ENCODE measurements at places on chromosomes 16 and 17.

DNA sequence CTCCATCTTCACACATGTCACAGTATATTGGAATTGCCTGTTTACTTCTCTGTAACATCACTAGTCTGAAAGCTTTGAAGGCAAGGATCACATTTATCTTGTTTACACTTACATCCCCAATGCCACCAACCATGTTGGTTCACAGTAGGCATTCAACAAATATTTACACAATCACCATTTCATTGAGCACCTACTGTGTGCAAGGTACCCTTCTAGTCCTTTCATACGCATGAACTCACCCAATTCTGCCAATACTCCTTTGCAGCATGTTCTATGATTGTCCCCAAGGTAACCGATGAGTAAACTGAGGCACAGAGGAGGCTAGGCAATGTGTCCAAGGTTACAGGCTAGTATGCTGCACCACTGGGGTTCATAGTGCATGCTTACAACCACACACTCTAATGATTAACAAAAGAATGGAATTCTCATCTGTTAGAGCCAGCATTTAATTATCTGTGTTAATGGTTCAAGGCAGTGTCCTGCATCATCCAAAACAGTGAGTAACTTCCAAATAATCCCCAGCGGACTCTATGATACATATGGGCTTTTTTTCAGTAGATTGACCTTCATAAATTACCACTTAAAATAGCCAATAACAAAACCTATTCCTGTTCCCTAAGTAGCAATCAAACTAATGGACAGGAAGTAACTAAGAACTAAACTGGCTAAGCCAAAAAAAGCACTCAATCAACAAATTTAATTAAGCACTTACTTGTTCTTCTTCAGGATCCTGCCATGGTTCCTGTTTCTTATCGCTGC, 364.5 kb upstream of the XYLT1 start:
- peak; percentile 15 for DNase-seq

GRCh38 chr16:71443714-71444113, 1.9 kb upstream of the TLE7 start:
- no peak for DNase-seq

GRCh38 chr16:83964684-83965443, 3.2 kb upstream of the NECAB2 start:
- DNase-seq = no peak

GRCh38 chr16:49455181-49455990, 81.8 kb downstream of the C16orf78 start:
- no peak for DNase-seq

- DNase-seq = no peak
Observed at GRCh38 chr17:73971127-73971526, 232.4 kb upstream of the RPL38 start.

- DNase-seq = peak; percentile 46
Observed at GRCh38 chr16:86576591-86577313, 1.6 kb upstream of the FOXL1 start.

DNA sequence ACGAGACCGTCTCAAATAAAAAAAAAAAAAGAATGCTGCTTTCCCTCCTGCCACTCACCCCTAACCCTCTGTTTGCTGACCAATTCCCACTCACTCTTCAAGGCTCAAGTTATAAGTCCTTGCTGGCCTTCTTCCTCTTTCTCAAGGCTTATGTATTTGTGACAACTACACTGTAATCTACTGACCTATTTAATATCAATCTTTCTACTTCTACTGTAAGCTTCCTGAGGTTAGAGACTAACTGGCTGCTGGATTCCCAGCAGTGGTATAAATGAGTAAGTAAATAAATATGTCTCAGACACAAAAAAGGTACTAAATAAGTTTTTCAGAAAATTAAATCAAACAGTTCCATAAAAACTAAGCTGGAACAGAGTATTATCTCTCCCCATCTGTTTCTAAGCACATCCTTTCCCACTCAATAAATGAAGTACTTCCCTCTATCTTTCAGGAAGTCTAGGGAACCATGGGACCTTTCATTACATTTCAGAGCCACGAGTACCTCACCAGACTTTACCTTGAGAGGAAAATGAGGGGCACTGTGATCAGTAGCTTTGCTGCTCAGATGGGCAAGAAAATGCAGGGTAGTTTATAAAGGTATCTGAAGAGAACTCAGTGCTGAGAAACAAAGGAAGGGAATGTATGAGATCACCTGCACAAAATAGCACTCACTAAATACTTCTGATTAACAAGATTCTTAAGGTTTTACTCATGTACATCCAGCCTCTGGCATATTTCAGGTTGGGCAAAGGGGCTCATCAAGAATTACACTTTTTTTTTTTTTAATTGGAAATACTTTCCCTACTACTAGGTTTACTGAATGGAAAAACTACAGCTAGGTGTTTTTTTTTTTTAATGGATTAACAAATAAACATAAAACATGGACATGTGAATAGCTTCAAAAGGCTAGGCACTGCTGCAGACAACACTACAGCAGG, 10.8 kb downstream of the SSH2 start:
- DNase-seq = peak; percentile 75

DNA sequence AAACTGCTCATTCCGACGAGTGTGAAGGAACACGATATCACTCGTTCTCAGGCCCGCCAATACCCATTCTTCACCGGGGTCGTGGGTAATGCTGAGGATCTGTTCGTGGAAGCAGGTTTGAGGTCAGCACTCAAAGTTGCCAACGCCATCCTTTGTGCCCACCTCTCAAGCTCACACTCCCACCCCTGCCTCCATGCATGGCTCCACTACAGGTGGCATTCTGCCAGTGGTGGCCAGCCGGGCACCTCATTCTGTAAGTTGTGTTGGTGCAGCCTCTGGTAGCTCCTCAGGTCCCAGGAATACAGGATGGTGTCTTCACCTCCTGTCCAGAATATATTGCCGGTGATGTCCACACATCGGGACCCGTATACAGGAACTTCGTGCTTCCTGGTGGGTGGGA, 10.7 kb downstream of the TLE7 start:
- no peak for DNase-seq

GRCh38 chr17:77167472-77168306, 26.9 kb downstream of the SEC14L1 start:
- DNase-seq = no peak

GRCh38 chr17:41010441-41010840, 1.5 kb upstream of the KRTAP3-1 start:
- DNase-seq = no peak

- peak; percentile 24 for DNase-seq
Observed at GRCh38 chr16:27676839-27677238, 126.9 kb downstream of the KATNIP start.

- peak; percentile 29 for DNase-seq
Observed at GRCh38 chr17:60602385-60602742, 2.4 kb downstream of the PPM1D start.

GRCh38 chr17:18025241-18025944, 13.6 kb downstream of the ATPAF2 start:
- peak; percentile 75 for DNase-seq

DNA sequence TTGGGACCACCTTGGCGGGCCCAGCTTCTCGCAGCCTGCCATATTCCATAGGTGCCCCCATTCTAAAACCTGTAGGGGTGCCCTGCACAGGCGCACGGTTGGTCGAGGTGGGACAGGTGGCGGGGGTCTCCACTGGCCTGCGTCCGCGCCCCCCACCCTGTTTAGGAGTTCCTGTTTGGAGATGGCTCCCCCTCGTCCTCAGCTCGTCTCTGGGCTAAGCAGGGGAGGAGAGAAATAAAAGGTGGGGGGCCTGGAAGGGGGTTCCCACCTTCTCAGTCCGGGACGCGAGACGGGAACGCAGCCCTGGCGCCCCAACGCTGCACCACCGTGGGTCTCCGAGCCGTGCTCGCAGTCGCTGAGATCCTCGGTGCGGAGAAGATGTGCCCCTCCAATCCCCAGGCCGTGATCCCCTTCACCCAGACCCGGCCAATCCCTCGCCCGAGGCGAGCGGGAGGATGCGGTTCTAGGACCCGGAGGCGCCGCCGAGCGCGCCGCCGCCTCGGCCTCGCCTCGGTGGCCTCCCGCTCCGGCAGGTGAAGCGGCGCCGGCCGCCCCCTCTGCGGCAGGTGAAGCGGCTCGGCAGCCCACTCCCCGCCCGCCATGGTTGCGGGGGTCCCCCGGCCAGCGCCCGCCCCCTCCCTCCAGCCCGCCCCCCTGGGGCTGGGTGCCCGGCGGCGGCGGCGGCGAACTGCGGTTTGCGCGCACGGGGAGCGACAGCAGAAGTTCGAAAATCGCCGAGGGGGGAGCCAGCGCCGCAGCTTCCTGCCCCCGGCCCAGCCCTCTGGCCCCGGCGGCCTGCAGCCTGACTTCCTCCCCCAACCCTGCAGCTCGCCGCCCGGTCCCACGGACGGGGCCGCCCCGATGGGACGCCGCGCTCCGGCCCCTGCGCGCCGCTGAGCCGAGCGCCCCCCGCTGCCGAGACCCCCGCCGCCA, at the start of gene FMNL1:
Gene FMNL1, plus strand, starts transcription at position 805 of the 933 bp plus-strand sequence. CDS start 240 bp downstream, outside the sequence.
- peak; percentile 47 for DNase-seq

DNA sequence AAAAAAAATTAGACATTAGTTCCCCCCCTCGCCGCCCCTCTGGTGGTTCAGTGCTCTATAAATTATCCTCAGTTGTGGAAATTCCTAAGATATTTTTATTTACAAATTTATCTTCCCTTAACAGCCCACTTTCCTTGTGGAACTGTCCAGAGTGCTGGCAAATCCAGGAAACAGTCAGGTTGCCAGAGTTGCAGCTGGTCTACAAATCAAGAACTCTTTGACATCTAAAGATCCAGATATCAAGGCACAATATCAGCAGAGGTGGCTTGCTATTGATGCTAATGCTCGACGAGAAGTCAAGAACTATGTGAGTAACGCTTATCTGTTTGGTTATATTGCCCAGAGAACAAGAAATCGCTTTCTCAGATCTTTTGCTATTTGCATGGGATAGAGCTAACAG, 2.9 kb downstream of the KPNB1 start:
- DNase-seq = no peak

DNA sequence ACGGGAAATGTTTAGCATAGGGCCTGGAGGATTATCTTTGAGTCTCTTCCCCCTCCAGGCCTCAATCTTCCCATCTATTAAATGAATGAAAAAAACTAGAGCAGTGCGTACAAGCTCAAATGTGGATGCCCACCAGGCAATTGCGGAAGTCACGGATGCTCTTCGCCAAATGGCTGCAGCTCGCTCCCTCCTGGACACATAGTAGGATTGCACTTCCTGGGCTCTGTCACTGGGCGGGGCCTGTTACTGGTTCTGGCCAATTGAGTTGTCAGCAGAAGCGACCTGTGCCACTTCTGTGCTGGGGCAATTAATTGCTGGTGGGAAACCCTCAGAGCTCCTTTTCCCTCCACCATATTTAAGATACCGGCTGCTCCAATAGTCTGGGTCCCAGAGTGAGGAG, 168.2 kb upstream of the IRX6 start:
- DNase-seq = no peak

GRCh38 chr17:21288571-21289017, 4.1 kb downstream of the MAP2K3 start:
- peak; percentile 29 for DNase-seq

DNA sequence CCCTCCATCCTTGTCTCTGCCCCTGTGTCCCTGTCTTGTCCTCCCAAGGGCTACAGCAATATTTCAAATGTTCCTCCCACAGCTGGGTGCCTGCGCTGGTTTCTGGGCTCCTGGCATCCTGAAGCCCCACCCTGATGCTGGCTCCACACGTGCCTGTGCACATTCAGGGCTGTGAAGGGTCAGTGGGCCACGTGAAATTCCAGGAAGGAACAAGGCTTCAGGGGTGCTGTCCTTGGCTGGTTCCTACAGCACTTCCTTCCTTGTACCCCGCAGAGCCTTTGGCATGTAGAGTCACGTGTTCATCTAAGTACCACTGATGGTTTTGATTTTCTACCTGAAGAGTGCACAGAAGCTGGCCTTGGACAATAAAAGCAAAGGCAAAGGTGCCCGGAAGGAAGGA, 57.7 kb upstream of the NLK start:
- no peak for DNase-seq

DNA sequence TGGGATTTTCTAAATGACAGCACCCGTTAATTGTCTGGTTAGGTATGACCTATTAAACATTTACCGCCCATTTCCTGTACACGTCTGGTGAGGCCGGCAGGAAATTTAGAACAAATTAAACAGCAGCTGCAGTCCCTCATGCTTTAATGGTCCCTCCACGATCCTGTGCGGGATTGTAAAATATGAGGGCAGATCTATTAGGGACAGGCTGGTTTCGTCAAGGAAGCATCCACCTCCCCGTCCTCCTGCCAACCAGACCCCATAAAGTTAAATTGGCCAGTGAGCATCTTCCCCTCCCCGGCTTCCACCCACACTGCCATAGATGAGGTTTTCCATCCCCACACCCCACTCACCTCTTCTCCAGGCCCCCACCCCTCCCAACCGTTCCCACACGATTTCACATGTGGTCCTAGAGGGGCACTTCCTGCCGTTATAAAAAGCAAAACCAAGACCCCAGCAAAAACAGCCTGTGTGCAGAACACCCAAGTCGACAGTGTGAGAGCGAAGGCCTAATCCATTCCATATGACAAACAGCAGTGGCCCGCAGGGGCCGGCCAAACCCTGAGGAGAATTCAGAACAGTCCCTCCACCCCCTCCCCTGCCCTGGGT, 331.9 kb downstream of the FOXL1 start:
- no peak for DNase-seq

DNA sequence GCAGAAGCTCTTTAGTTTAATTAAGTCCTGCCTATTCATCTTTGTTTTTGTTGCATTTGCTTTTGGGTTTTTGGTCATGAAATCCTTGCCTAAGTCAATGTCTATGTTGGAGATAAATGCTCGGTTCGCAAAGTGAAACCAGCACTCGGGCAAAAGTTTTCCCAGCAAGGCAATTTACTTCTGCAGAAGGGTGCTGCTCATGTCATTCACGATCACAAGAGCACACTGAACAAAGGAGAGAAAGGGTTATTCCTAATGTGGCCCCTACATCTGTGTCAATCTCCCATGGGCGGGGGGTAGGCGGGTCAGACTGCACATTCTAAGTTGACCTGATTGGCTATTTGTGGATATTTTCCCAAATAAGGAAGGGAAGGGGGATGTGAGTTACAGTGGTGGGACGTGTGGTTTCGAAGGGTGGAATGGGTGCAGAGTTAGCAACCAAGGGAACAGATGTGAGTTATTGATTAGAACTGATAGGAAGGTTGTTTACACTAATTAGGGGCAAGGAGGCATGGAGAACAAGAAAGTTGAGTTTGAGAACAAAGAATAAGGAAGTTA, 23.0 kb downstream of the ATF7IP2 start:
- DNase-seq = no peak

DNA sequence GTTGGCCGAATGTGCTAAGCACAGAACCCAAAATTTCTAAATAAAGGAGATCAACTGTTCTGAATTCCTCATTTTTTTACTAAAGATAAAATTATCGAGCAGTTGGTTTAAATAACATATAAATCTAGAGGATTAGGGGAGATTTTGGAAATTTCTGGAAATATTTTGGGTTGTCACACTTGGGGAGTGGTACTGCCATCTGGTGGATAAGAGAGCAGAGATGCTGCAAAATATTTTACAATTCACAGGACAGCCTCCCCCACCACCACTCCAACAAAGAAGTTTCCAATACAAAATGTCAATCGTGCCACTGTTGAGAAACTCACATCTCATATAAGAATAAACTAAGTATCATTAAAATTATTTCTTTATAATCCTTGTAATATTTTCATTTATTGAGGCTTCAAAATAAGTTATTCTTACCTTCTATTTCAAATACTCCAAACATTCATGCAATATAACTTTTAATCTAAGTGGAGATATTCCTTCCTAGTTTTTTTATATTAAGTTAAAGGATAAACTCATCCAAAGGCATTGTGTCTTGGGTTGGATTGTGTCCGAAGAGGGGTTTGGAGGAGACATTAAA, 17.0 kb upstream of the ABCA8 start:
- DNase-seq = peak; percentile 15

- DNase-seq = no peak
Observed at GRCh38 chr17:41959030-41959335, 7.6 kb upstream of the CNP start.

- DNase-seq = no peak
Observed at GRCh38 chr17:61856035-61856434, 7.3 kb downstream of the BRIP1 start.
